WERI-Rb-1 (cell line): ENCODE measurements at places on chromosomes 13 and 19.
A peak's percentile ranks its signal among the peaks of the same experiment; 100 is the strongest.

DNA sequence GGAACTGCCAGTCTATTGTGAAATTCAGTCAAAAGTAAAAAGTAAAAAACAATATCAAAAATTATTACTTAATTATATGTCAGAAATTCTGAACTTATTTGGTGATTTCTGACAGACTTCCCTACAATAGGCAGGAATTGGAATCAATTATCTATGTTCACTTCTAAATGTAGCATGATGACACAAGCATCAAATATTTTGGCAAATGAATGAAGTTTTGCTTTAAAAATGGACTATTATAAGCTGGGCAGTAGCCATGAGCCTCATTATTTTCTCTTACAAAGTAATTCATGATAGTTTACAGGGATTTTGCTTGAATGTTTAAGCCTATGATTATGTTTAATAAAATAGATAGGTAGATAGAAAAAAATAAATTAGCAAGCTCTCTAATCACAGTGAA, 582.6 kb downstream of the SLITRK6 start:
- no peak for DNase-seq

DNA sequence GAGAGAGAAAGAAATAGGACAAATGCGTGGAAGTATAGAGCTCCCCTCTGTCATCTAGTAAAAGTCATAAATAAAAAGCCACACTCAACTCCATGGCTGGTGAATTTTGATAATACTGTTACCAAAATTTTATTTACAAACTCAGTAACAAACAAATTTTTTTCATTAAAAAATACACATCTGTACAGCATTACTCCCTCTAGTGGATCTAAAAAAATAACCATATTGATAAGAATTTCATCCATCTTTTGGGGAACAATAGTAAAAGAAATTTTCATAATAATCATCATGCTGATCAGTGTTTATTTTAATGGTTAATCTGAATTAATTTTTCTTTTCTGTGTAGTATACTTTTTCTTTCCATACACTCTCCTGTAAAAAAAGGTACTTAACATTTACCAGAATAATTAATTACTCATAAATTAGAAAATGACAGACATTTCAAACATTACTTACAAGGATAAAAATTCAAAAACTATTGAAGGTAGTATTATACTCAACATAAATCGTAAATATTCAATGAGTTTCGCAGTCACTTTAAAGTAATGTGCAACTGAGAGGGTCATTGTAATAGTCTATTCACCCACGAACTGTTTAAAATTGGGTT, 173.5 kb upstream of the LSM14A start:
- no peak for DNase-seq

DNA sequence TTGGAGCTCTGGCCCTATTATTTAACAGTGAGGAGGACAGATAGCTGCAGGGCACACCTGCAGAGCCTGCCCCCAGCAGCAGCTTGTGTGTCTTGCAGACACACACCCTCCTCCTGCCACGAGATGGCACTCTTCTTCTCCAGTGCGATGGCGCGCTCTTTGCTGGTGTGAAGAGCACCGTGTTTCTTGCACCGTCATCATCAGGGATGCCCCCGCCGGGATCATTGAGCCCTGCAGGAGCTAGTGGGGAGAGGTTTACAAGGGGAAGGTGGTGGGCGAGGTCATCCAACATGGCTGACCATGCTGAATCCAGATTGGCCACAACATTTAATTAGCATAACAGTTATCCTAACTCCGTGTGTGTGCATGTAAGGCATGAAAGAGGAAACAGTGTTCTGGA, 105.6 kb downstream of the RAB20 start:
- DNase-seq, result peak; percentile 95

DNA sequence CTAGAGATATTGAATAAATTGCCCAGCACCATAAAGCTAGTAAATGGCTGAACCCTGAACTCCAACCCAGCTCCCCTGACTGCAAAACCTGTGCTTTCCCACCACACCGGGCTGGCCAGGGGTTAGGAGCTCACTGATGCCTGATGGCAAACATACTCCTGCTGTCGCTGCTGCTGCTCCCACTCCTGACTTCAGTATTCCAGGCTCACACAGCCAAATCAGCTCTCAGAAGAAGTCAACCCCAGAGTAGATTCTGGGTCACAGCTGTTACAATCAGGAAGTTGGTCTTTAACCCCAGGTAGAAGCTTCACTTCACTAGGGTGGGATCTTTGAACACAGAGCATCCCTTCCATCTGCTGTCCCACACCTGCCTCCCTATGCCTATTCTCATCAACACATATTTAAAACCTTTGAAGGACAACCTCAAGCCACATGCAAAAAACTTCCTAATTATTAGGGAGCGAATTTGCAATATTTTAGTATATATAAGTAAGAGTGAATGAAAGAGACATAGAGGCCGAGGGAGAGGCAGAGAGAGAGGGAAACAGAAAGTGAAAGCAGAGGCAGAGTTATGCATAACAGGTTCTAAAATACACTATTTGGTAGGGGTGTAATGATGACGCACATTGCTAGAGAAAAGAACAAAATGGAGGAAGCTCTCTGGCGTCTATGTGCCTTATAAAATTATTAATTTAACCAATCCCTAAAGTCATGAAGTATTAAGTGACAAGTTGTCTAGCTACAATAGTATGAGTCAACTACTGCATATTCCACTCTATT, 99.4 kb upstream of the SERP2 start:
- no peak for DNase-seq

GRCh38 chr13:99506634-99507033, 5.4 kb downstream of the TM9SF2 start:
- DNase-seq, result no peak

- no peak for DNase-seq
Measured at GRCh38 chr13:41289463-41289881, 21.6 kb upstream of the NAA16 start.

DNA sequence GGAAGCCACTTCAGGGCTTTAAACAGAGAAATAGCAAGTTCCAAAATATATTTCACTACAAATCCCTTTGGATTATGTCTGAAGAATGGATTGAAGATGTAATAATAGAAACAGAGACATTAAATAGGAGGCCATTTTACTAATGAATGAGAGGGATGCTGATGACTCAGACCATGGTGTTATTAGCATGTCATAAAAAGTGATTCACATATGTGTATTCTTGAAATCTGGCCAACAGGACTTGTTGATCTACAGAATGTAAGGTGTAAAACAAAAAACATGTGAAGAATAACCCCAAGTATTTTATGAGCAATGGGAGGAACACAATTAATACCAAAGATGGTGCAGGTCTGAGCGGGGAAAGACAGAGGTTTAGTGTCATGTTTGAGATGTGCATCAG, 873.7 kb downstream of the SLITRK5 start:
- no peak for DNase-seq

DNA sequence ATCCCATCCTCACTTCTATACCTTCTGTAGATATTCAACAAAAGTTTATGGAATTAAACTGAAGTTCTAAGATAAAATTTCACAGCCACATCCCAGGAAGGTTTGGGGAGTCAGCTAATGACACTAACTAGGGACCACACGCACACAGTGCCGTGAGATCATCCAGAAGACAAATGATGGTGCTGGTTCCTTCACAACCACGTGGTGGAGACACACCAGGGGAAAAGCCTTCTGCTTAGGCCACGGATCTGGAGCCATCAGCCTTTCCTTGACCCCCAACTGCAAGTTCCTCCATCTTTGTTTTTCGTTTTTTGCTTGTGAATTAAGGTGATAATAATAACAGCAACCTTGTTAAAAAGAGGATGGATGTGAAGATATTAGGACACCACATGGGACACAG, 241.6 kb upstream of the MAB21L1 start:
- no peak for DNase-seq

DNA sequence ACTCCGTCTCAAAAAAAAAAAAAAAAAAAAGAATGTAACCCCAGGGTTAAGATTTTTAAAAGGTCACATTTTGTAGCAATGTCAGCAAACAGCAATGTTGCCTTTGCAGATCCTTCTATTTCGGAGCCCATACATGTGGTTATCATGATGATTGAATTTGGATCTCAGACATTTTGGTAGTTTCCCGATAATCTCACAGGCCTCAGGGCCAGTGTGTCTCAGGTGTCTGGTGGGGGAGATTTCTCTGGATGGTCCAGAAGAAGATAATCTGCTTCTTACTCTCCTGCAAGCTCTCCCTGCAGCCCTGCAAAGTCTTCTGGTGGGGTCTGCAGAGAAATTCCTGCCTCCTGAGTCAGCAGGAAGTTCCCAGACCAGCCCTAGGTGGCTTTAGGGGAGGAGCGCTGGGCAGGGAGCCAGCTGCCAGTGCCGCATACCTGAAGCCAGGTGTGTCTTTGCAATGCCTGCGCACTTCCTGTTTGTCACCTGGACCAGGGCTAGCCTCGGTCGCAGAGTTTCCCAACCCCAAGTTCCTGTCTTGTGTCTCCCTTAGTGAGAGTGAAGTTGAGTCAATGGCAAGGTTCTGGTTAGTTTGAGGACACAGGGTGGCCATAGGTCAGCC, 1.4 kb downstream of the SH2D3A start:
- no peak for DNase-seq

- peak; percentile 86 for DNase-seq
Measured at GRCh38 chr19:45498411-45499195, at the start of gene PPM1N. Gene PPM1N (plus strand): TSS chr19:45498443. CDS start chr19:45498473, 30 bp downstream.

GRCh38 chr13:77351315-77351714, 24.4 kb upstream of the MYCBP2 start:
- no peak for DNase-seq

GRCh38 chr13:96858133-96858826, 136.0 kb downstream of the OXGR1 start:
- DNase-seq, result no peak

DNA sequence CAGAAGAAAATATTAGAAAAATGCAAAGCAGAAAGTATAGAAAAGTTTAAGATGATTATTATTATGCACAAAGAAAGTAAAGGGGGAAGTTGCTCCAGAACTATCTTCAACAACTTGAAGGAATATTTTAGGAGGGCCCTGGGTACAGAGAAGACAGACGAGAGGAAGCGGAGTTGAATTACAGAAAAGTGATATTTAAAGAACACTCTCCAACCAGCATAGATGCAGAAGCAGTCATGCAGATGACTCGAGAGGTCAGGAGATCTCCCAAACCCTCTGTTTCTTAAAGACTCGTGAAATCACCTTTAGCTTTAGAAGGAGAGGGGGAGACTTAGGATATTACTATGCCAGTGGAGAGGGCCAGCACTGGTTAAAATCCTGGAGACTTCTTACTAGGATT, 8.5 kb upstream of the SHISA2 start:
- no peak for DNase-seq

- DNase-seq, result no peak
Measured at GRCh38 chr19:43425567-43426392, 11.1 kb downstream of the TEX101 start.

DNA sequence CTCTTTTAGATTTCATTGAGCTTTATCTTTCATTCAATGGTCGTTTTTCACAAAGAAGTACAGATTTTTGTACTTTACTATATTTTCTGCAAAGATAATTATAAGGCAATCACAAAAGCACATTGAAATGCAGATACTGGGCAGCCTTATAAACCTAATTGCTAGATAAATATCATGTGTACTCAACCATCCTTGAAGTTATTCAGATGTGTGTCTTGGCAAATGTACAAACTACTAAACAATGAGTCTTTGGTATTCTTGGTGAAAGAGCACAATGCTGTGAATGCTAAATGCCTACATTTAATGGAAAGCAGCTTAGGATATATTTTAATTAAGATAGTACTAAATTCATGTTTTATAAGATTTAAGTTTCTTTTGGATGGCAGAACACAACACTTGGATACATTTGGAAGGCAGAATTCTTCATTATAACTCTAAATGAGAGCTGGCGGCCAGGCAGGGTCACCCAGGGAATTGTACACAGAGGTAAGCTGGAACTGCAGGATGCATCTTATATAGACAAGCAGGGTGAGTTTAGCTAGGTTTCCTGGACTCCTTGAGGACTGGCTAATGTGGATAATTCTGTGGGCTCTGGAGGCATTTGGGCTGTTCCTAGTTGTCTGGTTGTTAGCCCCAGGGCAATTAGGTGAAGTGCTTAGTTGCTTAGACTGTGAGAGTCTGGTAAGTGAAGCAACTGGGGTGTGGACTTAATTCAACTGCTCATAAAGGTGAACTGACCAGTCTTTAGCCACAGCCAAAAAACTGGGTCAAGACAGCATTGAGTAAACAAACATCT, 286.6 kb downstream of the PCDH20 start:
- DNase-seq, result no peak

- no peak for DNase-seq
Measured at GRCh38 chr13:58949646-58950045, 1214.1 kb downstream of the DIAPH3 start.

- no peak for DNase-seq
Measured at GRCh38 chr13:101579281-101579802, 126.9 kb downstream of the ITGBL1 start.

- DNase-seq, result no peak
Measured at GRCh38 chr19:4373601-4374497, 26.5 kb downstream of the SH3GL1 start.

- DNase-seq, result no peak
Measured at GRCh38 chr13:78054157-78054556, 135.5 kb upstream of the EDNRB start.

DNA sequence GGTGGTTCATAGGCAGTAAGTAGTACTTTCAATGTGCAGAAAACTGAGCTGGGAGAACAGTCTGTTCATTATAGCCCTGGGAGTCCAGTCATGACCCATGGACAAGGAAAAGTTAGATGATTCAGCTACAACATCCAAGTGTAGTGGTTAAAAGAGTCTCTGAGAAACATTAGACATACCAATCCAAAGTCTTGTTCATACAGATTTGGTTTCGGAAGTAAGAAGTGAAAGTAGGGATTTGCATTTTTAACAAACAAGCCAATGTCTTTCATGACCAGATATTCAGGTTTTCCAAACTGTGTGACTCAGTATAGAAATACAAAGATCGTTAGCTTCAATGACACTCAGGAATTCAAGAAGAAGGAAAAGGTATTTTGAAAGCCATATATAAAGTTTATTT, 345.3 kb downstream of the SLITRK1 start:
- DNase-seq, result no peak

- no peak for DNase-seq
Measured at GRCh38 chr13:30466358-30466714, 600 bp upstream of the HMGB1 start.

DNA sequence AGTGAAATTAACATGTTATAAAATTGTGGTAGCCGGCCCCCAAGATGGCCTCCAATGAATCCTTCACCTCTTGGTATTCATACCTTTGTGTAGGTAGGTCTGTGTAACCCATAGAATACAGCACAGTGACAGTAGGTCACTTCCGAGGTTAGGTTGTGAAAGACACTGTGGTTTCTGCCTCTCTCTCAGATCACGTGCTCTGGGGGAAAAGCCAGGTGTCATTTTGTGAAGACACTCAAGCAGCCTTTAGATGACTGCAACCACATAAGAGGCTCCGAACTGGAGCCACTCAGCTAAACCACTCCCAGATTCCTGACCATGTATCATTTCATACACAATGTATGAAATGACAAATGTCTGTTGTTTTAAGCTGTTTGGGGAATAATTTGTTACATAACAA, 9.8 kb upstream of the USPL1 start:
- DNase-seq, result no peak

- no peak for DNase-seq
Measured at GRCh38 chr13:110004814-110005213, 218.4 kb upstream of the IRS2 start.

- no peak for DNase-seq
Measured at GRCh38 chr13:77477299-77477848, 58.1 kb upstream of the SCEL start.
